ENCODE measurements at places on chromosomes 7 and 10.
A peak's percentile ranks its signal among the peaks of the same experiment; 100 is the strongest.

DNA sequence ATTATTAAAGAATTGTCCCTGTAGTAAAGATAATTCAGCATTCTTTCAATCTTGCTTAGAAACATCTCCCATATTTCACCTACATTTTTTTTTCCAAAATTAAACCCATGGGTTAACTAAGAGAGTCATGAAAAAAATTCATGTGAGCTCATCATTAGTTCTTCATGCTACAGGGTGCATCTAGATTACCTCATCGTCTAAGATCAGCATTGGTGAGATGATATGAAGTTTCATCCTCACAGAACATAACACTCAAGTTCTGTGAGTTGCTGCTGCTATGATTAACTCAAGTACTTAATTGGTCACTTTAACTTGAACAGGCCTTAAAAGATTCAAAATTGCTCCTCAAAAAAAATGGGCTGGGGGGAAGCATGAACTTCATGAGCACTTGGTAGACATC, 50.0 kb downstream of the RAB11FIP2 start:
- DNase-seq, result no peak

GRCh38 chr7:130831817-130832481, 97.9 kb upstream of the KLF14 start:
- DNase-seq, result no peak

- no peak for DNase-seq
Observed at GRCh38 chr7:111903797-111904196, 302.4 kb downstream of the DOCK4 start.

DNA sequence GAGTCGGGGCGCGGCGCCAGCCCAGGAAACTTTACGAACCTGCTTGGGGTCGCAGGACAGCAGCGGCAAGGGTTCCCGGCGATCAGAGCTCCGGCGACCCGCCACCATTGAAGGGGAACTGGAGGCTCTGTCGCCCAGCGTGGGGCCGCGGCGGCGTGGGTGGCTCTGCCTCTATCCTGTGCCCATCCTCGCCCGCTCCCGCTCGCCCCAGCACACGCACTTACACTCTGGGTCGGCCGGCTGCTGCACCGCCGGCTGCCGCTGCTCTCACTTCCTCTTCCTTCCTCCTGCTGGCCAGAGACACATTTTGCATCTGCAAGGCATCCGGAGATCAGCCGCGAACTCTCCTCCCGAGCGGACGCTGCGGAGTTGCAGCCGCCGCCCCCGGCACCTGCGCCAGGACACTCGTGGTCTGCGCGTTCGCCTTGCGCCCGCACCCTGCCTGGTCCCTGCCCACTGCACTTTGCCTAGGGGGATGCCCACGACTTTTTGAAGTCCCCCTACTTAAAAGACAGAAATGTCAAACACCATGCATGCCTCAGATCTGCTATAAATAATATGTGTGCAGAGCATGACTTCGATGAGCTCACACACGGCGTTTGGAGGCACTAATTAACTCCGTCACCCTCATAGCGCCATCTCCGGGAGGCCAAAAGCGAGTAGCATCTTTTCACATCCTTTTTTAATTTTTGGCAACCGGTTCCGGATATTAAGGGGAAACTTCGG, at the start of gene ELMO1:
ELMO1 (minus strand) TSS at position 229 of the 726 bp plus-strand sequence. CDS start 106,174 bp downstream, outside the sequence.
- DNase-seq, result no peak

DNA sequence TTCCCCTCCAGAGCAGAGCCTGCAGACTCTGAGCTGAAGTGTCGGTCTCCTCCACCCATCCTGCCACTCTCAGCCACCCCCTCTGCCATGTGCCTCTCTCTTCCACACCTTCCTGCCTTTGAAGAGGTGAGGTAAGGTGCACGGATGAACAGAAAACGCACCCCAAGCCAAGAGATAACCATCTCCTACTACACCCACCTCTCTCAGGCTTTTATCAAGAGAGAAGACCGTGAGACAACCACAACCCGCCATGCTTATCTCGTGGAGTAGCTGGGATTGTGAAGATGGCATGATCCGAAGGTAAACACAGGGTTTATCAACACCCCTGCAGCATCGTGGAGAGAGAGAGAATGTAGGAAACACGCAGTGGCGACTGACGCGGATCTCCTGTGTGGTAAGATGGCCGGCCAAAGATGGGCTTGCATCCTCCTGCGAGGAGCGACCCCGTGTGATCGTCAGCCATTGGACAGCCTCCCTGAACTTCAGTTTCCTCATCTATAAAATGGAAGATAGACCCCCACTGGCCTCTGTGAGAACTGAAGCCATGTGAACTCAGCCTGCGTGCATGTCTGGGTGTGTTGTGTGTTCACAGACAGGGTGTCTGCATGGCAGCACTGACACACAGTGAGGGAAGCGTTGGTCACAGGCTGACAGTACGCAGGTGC, 219.0 kb downstream of the DIP2C start:
- DNase-seq, result no peak

DNA sequence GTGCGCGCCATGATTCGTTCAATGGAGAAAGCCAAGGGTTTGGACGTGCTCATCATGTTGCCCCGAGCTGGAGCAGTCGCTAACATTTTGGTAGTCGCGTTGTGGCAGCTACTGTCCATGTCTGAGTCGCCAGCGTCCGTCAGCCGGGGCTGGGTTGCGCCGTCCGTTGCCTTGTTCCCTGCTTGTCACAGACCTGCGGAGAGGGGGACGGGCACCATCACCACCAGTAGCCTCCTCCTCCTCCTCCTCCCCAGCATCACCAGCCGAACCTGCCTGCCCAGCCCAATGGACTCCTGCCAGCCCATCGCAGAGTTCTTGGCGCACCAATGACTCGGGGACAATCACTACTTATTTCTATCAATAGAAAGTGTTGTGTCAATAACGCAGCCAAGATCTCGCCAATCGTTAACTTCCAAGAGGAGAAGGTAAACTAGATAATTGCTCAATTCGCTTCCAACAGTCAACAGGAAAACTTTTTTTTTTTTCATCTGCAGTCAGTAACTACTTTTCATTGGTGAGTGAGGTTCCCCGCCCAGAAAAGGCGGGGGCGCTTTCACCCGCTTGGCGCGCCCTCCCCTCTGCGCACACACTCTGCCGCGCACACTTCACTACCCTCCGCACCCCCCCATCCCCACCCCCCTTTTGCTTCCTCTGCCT, at the start of gene FEZF1:
FEZF1 (minus strand) TSS at position 432 of the 657 bp plus-strand sequence; CDS start at position 119, 313 bp downstream.
- no peak for DNase-seq

DNA sequence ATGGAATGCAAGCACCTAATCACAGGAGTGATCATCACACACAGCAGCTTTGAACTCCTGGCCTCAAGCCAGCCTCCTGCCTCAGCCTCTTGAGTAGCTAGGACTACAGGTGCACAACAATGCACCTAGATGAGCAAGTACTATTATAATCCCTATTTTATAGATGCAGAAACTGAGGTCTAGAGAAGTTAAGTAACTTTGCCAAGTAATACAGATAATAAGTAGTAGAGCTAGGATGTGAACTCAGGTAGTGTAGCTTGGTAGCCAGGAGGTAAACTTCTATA, 33.7 kb downstream of the DNAJC12 start:
- DNase-seq, result no peak

- DNase-seq, result peak; percentile 90
Observed at GRCh38 chr7:43139137-43139536, 26.7 kb downstream of the HECW1 start.

GRCh38 chr7:75712517-75713361, 26.0 kb downstream of the HIP1 start:
- DNase-seq, result no peak

- no peak for DNase-seq
Observed at GRCh38 chr7:43625453-43625852, 42.5 kb downstream of the STK17A start.

- DNase-seq, result no peak
Observed at GRCh38 chr7:149292462-149292823, 30.4 kb downstream of the ZNF783 start.

DNA sequence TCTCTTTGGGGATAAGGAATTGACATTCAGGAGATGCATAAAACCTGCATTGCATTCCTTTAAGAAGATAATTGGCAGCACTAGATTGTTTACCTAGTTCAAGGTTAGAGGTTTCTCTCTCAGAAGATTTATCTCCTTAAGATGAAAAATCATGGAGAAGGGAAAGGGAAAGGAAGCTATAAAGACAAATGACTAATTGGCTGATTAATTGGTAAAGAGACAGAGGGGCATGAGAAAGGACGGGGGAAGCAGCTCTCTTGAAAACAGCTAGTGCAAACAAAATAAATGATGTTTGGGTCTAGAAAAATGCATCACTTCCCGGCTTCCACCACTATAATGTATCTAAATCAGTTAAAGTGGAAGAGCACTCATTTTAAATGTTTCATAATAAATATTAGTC, 941.2 kb downstream of the XPNPEP1 start:
- no peak for DNase-seq

DNA sequence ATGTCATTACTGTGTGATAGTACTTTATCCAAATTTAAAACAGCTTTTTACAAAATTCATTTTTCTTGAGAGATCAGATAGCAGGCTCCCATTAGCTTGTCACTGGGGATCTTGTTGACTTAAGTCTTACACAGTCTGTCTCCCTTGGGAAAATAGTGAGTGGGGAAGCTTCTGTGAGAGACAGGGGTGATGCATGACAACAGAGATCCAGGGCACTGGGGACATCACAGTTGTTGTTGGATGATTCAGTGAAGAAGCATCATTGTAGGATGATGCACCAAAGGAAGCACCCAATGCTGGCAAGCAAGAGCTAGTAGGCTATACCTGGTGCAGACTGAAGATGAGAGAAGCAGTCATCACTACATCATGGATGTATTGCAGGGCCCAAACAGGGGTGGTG, 284.7 kb downstream of the HDAC9 start:
- DNase-seq, result no peak

- no peak for DNase-seq
Observed at GRCh38 chr10:11603741-11604140, 7.7 kb downstream of the USP6NL start.

DNA sequence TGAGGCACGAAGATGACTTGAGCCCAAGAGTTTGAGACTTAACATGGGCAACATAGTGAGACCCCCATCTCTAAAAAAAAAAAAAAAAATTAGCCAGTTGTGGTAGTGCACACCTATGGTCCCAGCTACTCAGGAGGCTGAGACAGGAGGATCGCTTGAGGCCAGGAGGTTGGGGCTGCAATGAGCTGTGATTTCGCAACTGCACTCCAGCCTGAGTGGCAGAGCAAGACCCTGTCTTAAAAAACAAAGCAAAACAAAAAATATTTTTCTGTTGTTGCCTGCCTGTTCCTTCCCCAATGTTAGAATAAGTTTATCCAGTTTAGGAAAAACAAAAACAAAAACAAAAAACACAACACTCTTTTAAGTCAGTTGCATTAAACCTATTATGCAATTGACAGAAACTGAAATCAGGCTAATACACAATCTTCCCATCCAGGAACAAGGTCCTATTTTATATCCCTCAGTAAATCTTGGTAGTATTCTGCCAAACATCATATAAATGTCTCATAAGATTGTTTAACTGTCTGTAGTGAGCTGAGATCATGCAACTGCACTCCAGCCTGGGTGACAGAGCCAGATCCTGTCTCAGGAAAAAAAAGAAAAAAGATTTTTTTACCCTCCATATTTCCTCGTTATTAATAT, 4.9 kb downstream of the PILRA start:
- DNase-seq, result no peak

GRCh38 chr7:65992526-65992925, 10.5 kb upstream of the GUSB start:
- no peak for DNase-seq

DNA sequence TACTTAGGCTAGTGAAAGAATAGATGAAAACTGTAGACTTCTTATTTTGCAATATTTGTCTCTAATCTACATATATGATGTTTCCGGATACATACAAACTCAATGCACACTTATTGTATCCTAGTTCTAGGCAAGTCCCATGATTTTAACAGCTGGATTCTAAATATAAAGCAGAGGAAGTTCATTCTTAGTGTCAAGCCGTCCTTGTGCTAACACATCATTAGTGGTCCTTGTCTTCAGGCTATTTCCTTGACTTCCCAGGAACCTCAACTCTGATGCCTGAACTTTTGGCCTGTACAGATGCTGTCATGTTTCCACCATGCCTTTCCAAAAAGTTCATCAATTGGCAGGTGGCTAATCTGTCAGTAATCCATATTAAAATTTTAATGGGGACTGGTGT, 301.9 kb upstream of the DGKB start:
- no peak for DNase-seq

DNA sequence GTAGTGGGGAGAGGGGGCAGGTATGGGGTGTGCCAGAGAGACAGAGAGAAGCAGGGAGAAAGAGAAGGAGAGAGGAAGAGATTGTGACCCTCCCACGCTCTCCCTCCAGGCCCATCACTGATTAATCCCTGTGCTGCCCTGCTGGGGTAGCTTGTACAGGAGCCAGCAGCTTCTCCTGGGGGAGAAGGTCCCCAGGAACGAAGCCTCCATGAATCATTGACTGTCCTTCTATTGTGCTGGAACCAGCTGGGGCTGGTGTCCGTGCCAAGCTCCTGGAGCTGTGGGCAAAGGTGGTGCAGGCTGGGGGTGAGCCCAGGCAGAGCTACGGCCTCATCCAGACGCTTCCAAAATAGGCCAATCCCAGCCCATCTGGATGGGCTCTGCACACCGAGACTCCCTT, 20.9 kb downstream of the AQP1 start:
- no peak for DNase-seq

DNA sequence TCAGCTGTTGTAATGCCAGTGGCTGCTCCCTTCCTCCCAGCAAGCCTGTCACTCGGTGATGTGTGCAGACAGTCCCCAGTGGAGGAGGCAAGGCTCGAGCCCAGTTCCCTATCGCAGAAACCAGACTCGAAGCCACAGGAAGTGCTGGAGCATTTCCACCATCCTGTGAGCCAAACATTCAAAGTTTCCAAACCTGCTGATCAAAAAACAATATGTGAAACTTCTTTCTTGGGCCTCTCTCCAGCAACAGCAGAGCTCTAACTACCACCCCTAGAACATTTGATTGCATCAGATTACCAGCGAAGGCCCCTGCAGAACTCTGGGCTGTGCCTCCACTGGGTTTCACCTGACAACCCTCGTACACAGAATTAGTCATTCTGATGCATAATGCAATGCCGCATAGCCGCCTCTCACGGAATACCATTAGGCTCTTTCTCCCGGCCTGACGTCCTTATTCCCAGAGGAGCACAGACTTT, 94.0 kb downstream of the ELMO1 start:
- no peak for DNase-seq

GRCh38 chr7:20214921-20215669, 2.1 kb downstream of the MACC1 start:
- DNase-seq, result no peak

GRCh38 chr10:22620140-22620857, 94.1 kb downstream of the PIP4K2A start:
- peak; percentile 92 for DNase-seq

- DNase-seq, result no peak
Observed at GRCh38 chr10:77241350-77241725, 396.3 kb downstream of the KCNMA1 start.

GRCh38 chr7:56256108-56256507, 139.9 kb upstream of the NUPR2 start:
- DNase-seq, result no peak

- no peak for DNase-seq
Observed at GRCh38 chr7:46542076-46542475, 621.0 kb upstream of the IGFBP3 start.

- no peak for DNase-seq
Observed at GRCh38 chr7:85074016-85074415, 112.8 kb downstream of the SEMA3D start.

- no peak for DNase-seq
Observed at GRCh38 chr10:75660823-75661222, 229.4 kb downstream of the LRMDA start.

GRCh38 chr7:128459394-128459878, 3.8 kb downstream of the HILPDA start:
- DNase-seq, result no peak
